Head of caudate nucleus (tissue), 42 donors: ENCODE measurements at places on chromosomes 12 and 14.
A peak's percentile ranks its signal among the peaks of the same experiment; 100 is the strongest.

DNA sequence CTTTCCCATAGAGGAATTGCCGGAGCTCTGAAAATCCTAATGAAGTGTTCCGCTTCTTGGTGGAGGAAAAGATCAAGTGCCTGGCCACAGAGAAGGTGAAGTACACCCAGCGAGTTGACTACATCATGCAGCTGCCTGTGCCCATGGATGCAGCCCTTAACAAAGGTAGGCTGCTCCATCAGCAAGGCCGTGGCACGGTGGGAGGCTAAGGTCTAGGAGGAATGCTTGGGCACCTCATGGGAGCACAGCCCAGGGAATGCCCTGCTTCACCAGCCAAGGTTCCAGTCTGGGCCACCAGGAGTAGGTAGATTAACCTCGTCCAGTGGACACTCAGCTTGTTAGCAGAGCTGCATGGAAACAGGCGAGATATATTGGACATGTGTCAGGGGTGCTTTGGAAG, 6.4 kb upstream of the TPI1 start:
- DNase-seq = no peak

DNA sequence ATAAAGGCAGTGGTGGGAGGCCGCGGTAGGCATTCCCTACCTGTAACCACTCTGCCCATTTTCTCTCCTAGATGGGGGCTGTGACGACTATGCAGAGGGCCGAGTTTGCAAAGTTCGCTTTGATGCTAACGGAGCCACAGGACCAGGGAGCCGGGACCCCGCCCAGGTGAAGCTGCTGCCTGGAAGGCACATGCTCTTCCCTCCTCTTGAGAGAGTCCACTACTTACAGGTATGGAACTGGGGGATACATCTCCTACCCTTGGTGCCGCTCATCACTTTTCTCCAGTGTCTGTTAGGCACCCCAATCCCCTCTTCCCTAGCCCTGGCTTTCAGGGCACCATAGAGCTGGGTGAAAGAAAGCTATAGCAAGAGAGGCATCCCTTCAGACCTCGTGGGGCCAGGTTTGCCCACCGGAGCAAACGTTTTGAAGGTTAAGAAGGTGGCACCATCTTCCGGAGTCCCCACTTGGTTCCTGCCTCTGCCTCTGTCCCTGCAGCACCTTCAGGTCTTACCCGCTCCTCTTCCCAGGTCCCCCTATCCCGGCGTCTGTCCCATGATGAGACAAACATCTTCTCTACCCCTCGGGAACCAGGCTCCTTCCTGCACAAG, 2.0 kb upstream of the P3H3 start:
- DNase-seq = no peak

DNA sequence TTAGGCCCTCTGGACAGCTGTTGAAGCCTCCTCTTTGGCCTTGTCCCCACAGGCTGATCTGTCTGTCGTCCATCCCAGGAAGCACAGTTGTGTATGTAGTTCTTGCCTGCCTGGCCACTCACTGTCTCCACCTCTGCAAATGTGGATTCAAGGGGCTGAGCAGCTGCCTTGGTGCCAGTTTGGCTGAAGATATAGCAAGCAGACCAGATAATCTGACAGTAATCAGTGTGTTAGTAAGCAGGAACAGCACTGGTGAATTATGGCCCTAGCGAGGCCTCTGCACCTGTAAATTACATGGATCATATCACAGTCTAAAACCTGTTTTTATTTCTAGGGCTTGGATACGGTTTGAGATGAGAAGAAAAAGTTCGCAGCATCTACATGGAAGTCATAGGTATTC, 282.5 kb upstream of the NOS1 start:
- no peak for DNase-seq

- DNase-seq = no peak
Observed at GRCh38 chr14:103111232-103111868, 11.9 kb upstream of the TNFAIP2 start.

DNA sequence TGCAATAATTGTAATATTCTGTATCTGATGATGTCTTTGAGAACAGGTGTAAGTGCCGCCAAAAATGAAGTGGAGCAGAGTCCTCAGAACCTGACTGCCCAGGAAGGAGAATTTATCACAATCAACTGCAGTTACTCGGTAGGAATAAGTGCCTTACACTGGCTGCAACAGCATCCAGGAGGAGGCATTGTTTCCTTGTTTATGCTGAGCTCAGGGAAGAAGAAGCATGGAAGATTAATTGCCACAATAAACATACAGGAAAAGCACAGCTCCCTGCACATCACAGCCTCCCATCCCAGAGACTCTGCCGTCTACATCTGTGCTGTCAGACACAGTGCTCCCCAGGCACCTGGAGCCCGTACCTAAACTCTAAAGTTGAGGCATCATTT, 268.7 kb downstream of the DAD1 start:
- no peak for DNase-seq

DNA sequence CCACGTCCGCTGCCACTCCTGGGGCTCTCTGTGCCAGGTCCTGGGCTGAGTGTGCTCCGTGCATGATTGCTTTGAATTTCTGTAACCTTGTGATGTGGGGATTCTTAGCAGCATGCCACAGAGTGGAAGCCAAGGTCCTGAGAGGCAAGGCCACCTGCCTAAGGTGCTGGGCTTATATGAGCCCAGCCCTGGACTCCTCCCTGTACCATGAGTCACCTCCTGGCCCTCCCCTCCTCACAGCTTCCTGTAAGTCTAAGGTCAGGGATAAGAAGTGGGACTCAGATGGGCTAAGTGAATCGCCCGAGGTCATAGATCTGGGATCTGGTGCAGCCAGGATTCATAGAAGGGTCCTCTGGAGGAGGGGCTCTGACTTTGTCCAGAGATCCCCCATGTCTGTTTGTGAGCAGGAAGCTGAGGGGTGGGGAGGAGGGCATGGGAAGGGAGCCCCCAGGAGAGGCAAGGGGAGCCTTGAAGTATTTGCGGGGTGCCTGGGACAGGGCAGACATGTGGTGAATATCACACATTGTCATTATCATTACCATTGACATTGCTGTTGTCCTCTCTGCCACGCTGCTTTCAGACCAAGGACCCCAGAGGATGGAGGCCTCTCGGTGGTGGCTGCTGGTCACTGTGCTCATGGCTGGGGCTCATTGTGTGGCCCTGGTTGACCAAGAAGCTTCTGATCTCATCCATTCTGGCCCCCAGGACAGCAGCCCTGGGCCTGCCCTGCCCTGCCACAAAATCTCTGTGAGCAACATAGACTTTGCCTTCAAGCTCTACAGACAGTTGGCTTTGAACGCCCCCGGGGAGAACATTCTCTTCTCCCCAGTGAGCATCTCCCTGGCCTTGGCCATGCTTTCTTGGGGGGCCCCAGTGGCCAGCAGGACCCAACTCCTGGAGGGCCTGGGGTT, 28.8 kb downstream of the SERPINA3 start:
- DNase-seq = no peak

DNA sequence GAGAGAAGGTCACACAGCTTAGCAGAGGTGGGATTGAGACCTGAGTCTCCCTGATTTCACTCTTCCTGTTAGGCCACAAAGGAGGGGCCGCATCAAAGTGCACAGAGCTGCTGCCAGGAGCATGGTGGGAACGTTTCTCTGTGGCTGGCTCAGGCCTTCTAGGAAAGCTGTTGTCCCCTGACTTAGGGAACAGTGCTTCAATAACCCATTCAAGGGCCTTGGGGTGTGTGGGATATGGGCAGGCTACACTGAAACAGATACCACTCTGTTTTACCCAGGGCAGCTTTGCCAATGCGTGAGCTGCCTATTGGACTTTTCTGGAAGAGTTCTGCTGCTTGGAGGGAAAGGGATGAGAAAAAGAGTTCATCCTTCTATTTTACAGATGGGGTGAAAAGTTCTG, 110.0 kb downstream of the ADCK1 start:
- peak; percentile 46 for DNase-seq

DNA sequence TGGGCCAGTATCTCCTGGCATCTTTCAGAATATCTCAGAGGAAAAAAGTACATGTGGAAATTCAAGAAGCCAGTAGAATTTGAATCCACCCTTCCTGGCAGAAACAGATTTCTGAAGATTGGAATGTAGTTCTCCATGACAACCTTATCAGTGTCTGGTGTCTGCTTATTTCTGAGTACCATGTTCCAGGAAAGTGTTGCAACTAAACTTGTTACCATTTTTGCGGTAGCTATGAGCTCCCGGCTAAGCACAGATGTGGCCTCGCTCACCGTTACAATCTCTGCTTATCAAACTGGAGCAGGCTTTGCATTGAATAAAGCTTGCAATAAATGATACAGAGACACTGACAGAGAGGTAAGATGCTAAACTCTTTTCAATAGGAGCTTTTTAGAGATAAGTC, 13.0 kb upstream of the ITPR2 start:
- no peak for DNase-seq

- DNase-seq = no peak
Observed at GRCh38 chr14:92431199-92431725, 82.3 kb upstream of the RIN3 start.

- no peak for DNase-seq
Observed at GRCh38 chr12:19018302-19018970, 111.1 kb upstream of the PLEKHA5 start.

GRCh38 chr14:20415782-20416206, 2.5 kb upstream of the TEP1 start:
- DNase-seq = no peak

GRCh38 chr14:61188978-61189808, 91.9 kb downstream of the TMEM30B start:
- peak; percentile 45 for DNase-seq

DNA sequence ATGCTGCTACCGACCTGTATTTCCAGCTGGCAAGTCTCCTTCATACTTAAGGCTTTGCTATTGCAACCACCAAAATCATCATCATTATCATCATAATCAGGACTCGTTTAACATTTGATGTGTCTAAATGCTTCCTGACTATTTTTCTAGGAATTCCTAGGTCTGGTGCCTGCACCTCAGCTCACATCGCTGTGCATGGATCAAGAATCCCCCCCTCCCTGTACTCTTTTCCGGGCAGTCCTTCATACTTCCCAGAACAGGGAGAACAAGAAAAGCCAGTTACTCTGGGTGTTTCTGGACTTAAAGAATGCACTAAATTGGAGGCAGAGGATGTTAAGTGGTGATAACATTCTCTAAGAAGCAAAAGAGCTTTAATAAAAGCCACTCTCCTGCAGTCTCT, 9.4 kb downstream of the ERP27 start:
- no peak for DNase-seq

DNA sequence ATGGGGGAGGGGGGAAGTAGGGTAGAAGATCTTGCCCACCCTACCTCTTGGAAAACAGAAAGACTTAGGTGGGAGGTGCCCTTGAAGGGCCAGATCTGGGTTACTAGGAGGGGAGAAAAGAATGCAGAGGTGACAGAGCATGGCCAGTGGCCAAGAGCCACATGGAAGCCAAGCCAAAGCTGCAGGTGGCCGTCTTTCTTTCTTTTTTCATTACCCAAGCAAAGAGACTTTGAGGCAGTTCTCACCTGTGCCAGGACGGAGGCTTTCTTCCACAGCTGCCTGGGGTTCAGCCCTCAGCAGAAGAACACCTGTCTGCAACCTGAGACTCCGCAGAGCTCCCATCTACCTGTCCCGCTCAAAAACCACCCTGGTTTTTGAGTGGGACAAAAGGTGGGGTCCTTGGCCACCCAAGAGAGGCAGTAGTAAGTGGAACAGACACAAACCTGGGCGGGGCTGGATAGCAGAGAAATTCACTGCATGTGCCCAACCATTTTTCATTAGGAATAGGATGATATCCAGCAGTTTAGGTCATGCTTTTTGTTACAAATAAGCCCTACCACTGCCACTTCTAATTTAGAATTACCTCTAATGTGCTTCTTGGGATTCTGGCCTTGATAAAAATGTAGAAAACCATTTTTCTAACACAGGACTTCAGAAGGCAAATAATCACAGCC, 116.5 kb downstream of the DYRK2 start:
- no peak for DNase-seq

DNA sequence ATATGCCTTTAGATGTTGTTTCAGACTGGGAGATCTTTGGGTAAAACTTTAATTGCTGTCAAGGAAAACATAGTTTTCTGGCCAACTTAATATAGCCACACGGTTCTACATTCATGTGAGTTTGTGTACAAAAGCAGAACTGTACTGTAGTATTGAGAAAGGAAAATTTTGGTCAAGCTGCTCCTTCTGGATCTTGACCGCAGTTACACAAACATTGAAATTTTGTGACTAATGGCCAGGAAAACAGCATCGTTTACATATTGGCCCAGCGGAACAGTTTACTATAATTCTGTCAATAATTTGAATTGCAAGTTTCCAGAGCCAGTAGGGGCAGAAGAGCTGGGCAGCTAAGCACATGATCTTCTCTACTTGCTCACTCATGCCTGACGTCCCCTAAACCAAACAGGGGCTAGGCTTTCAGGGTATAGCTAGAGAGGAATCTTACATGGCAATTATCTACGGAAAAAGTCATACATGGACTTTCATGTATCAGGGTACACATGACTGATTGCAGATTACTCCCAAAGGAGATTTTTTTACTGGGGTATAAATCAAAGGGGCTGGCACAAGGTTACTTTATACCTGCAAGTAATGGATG, 11.4 kb upstream of the ART4 start:
- DNase-seq = no peak

GRCh38 chr12:121872546-121873215, 14.0 kb upstream of the HPD start:
- no peak for DNase-seq

GRCh38 chr12:49039421-49040363, 20.9 kb downstream of the KMT2D start:
- no peak for DNase-seq

DNA sequence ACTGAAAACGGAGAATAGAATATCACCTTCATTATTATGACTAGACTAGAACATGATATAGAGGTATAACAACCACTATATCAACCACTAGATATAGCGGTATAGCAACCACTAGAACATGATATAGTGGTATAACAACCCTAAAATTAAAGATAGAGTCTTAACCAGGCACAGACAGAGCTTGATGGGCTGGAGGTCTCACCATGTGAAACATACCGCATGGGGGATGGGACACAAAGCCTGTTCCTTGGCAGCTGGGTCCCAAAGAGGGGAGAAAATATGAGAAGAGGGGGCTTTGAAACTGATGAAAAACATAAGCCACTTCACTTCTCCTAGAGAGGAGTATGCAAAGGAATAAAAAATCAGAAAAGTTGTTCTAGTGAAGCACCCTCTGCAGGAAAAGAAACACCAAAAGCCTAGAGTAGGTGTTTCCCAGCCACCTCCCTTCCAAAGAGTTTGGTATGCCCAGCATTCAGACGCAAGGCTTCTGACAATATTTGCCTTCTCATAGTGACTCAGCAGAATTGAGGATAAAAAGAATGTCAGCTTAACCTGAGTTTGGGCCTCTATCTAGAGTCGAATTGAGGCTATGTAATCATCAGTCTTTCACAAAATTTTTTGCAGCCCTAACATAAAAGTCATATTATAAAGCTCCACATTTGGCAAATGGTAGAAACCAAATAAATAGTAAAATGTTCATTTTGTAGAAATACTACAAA, 316.4 kb downstream of the NOVA1 start:
- DNase-seq = no peak

DNA sequence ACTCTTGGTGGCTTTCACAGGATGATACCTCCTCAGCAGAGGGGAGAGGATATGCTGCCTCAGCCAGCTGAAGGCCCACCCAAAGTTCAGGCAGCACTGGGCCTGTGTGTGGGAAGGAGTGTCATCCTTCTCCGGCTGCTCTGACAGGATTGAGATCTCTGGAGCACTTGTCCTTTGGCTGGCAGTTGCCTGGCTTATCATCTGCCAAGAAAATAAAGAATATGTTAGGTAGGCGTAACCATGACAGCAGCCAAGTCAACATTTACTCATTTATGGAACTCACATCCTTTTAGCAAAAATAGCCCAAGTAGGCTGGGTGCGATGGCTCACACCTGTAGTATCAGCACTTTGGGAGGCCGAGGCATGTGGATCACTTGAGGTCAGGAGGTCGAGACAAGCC, 68.5 kb downstream of the PPFIBP1 start:
- DNase-seq = no peak

- DNase-seq = no peak
Observed at GRCh38 chr12:121224591-121224990, 14.7 kb downstream of the P2RX4 start.

GRCh38 chr12:3750616-3751015, 2.3 kb downstream of the CRACR2A start:
- no peak for DNase-seq
